ENCODE measurements at places on chromosomes 7 and 10.

- no peak for DNase-seq
These were observed 591.4 kb downstream of the SORCS1 start for GRCh38 chr10:106573106-106573505.

DNA sequence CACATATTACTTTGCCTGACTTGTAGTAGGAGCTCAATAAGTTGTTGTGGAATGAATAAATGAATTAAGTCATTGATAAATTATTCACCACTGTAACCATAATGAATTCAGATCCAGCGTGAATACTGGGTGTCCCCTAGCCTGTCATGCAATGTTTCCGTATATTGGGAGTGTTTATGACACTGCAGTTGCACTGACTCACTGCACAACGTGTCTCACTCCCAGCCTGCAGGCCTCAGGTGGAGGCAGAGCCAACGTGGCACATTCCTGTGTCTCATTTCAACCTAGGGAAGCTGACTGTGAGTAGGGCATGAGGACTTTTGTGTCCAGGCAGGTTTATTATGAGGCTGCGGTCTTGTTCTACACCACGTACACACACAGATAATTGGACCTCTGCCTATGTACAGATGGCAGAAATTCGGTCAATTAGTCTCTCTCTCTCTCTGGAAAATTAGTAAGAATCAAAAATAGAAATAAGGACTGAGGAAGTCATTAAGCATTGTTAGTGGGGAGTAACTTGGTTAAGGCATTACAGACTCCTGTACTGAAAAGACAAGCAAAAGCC lies 299.1 kb upstream of the IGFBP3 start:
- DNase-seq: no peak

DNA sequence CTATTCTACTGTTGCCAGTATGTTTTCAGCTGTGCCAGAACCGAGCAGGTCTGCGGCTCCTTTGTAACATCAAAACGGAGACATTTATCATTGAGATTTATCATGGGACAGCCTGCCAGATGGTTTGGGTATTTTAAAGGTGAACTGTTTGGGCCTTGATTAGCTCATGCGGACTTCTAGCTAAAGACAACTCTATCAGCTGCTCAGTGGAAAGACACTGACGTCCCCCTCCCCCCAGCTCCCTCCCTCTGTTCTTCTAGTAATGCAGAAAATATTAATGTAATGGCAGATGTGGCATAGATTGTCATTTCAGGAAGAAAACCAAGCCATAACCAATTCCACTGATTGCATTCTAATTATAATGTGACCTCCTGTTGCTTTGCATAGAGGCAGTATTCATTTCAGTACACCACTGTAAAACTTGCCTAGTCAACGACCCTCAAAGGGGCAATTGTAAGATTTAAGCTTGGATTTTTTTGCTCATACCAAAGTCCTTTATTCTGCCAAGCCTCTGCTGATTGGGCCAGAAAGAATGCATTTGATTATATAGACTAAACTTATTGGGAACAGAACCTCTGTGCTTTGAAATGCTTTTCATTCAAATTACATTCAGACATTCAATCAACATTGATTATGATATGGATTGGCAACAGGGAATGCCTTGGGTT lies 966.8 kb downstream of the LRMDA start:
- DNase-seq: no peak

DNA sequence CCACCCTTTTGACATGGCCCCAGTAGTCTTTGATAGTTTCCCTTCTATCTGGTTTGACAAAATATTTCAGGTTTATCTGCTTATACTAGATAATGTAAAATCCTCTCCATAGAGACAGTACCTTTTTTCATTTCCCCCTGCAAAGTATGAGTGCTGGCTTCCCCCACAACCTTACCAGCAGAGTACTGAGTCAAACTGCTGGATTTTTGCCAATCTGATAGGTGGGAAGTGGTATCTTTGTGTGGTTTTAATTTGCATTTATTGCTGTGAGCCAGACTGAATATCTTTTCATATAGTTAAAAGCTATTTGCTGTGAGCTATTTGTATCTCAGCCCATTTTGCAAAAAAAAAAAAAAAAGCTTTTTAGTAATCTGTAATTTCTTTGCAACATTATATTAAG lies 32.1 kb upstream of the HECTD2 start:
- no peak for DNase-seq

DNA sequence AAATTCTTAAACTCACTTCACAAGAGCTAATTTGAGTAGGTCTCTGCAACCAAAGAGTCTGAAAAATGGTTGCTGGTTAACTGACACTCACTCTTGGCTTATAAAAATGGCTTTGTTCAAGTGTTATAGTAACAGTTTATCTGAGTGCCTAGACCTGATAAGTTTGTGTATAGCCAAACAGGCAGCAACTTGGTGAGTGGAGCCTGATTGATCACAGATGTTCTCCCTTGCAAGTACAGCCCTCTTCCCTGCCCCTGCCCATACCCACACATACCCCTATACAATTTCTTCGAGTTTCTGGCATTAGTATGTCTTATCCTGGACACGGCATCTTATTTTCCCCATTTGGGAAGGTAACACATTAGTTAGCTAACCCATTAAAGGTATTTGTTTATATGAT lies 149.5 kb downstream of the SLC16A9 start:
- no peak for DNase-seq

GRCh38 chr10:62479523-62479922 lies 105.4 kb downstream of the ZNF365 start:
- no peak for DNase-seq

- DNase-seq: no peak
These were observed 105.0 kb downstream of the MAPK8 start for GRCh38 chr10:48411510-48411909.

DNA sequence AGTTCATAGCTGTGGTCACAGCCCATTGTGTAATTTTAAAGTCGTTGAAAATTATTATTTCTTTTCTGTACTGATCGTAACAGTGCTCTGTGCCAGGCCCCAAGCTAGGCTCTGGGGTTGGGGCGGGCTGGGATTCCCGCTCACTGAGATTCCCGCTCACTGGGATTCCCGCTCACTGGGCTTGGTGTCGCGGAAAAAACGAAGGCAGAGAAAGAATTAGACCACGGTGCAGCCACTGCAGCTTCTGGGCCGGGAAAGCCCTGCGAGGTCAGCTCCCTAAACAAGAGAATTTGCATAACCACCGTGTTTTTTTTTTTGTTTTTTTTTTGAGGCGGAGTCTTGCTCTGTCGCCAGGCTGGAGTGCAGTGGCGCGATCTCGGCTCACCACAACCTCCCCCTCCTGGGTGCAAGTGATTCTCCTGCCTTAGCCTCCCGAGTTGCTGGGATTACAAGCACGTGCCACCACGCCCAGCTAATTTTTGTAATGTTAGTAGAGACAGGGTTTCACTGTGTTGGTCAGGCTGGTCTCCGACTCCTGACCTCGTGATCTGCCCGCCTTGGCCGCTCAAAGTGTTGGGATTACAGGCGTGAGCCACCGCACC lies 31.2 kb downstream of the FOXK1 start:
- DNase-seq: peak; percentile 47

DNA sequence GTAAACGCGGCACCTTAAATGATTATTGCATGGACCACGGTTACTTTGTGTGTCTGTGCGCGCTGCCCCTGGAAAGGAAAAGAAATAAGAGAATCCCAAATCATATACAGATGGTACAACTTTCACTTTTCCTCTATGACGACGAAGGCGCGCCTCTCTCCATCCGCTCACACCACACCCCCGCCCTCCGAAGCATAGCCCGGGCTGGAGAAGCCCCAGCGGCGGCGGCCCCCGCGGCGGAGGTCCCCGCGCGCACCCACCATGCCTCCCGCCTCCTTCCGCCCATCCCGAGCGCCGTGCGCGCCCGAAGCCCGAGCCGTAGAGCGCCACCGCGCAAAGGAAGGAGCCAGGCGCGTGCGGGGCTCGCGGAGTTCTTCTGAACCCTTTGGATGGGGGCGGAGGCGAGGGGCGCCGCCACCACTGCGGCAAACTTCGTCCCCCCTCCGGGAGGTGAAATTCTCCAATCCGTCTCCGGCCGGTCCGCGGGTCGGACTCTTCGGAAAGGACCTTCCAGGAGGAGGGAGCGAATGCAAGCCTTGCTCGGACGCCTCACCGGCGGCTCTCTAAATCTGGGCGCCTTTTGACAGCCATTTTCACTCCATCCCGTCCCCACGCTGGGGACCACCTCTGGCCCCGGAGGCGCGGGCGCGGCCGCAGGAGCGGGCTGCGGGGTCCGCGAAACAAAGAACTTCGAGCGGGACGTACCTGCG lies 588 bp downstream of the GLI3 start:
- DNase-seq: peak; percentile 61

DNA sequence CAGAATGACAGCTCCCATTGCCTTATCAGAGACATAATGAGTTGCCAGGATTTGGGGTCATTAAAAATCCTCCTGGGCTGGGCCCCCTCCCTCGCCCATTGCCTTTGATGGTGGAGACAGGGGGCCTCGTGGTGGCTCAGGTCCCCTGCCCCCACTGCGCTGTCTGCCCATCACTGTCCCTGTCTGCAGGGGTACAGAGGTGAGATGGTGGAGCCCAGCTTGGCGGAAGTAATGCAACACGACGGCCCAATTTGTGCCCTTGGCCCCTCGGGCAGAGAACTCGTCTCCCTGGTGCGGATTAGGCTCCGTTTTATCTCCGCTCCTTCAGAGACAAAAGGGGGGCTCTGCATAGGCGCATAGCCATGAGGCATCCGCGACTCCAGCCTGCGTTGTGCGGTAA lies 152.4 kb upstream of the UNC5B start:
- no peak for DNase-seq

DNA sequence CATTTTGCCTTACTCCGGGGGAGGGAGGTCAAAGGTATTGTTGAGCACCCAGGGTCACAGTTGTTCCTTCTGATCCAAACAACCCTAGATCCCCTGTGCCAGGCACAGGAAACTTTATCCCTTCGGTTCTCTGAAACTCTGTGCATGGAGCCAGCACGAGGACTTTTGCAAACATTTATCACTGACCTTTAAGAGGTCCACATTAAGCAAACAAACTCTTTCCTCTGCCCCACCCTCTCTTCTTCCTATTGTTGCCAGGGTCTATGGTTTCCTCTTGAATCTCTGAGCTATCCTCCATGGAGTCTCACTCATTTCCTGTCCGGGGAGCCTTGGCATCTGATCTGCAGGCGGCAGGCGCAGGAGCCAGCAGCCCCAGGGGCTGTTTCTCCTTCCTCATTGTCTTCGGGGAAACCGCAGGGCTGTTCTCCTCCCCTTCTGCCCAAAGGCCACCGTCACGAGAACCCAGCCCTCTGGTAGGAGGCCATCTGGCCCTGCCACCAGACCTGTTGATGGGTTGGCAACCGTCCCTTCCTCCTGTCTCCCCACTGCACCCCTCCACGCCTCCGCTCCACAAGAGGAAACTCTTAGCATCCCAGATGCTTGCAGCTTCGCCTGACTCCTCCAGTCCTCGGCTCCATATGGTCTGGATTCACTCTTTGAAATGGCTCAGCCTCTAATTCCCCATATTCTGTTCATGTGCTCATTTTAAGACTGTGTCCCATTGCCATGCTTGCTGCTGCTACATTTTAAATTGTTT lies 327.3 kb upstream of the NRP1 start:
- DNase-seq: peak; percentile 84

- DNase-seq: no peak
These were observed 89.7 kb upstream of the FAM20C start for GRCh38 chr7:102721-103120.

DNA sequence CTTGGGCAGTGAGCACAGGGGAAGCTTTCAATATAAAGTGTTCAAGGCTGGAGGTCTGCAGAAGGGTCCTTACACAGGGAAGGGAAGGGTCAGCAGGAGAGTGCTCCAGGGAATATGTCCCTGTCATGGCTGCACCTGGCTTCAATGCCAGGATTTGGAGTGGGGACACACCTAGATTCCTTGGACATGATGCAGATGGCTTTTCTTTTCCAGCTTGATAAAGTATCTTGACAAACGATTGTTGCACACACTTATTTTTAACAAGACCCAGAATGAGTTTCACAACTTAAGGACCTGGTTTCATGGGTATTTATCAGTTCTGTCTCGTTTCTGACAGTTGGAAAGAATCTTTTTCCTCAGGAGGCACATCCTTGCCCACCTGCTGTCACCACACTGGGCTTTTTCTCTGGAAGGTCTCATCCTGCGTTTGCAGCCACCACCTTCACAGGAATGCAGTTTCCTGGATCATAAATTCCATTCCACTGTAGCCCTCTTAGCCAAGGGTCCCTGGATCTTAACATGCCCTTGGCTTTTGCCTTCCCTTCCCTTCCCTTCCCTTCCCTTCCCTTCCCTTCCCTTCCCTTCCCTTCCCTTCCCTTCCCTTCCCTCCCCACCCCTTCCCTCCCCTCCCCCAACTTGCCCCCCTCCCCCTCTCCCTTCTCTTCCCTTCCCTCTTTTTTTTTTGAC lies 21.7 kb downstream of the SRRM3 start:
- DNase-seq: no peak

GRCh38 chr10:121509112-121509511 lies 89.1 kb downstream of the FGFR2 start:
- no peak for DNase-seq

DNA sequence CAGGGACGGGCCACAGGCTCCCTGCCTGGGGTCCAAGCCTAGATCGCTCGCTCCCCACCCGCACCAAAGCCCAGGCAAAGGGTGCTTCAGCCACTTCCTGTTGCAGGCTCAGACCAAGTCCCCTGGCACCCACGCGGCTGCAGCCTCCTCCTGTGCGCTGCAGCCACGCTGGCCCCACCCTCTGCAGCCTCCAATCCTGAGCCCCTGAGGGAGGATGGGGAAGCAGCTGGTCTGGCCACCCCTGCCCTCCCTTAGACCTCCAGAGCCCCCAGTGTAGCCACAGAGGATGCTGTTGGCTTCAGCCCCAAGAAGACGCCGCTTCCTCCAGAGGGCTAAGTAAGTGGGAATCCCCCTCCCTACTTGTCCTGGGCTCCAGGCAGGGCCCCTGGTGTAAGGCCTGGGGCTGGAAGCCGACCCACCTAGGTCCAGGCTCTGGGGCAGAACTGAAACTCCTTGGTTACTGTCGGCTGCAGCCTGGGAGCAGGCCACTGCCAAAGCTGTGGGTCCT lies 9.4 kb downstream of the LIMK1 start:
- DNase-seq: peak; percentile 82

GRCh38 chr7:25186436-25186835 lies 41.9 kb downstream of the NPVF start:
- no peak for DNase-seq

- DNase-seq: no peak
These were observed 53.9 kb downstream of the WIPF3 start for GRCh38 chr7:29860186-29860585.

GRCh38 chr10:132296666-132297443 lies 10.9 kb downstream of the STK32C start:
- no peak for DNase-seq

- no peak for DNase-seq
These were observed 141.5 kb upstream of the PPP2R2D start for GRCh38 chr10:131759347-131759746.

DNA sequence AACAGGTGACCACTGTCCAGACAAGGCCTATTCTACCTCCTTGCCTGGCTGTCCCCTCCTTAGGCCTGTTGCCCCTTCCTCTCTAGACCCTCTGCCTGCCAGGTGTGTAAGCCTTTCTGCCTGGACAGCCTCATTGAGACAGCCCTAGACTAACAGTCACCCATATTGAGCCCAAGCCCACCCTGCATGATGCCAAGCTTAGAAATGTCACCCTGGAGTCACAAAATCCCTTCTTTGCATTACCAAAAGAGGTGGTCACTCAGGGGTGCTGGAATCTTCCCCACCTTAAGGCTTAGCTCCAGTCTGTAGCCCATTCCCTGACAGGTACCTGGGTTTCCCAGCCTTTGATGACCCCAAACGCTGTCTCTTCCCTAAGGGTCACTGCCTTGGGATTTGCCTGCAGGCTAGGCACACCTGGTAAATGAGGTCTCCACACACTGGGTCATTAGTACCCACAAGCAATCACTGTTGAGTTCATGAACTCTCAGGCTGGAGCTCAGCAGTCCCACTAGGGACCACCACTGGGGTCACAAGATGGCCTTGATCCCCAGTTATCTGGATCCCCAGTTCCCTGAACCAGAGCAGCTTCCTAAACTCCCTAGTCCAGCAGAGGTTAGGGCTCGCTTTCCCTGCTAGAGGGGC lies 54.9 kb upstream of the CAMK2B start:
- no peak for DNase-seq
